ENCODE measurements at places on chromosomes 2 and 18. TPM values are rescaled to one million over a fixed set of nuclear protein-coding genes. Genes with fewer than 3 reads are reported as not detected.

GRCh38 chr2:192471982-192472381 is 277.2 kb upstream of the TMEFF2 start:
- H3K27ac ChIP-seq, result no peak overlapping the region
- no peaks in the 10 kb centered on the region for H3K27me3 ChIP-seq
- DNase-seq, result no peak
- no peak overlapping the region for H3K4me3 ChIP-seq

GRCh38 chr2:148218326-148219075 is 197.6 kb downstream of the MBD5 start:
- peaks cover 8% of the 10 kb centered on the region for H3K4me1 ChIP-seq
- H3K27ac ChIP-seq, result no peak overlapping the region
- H3K27me3 ChIP-seq, result no peaks in the 10 kb centered on the region
- H3K4me3 ChIP-seq, result no peak overlapping the region
- H3K36me3 ChIP-seq, result no peaks in the 10 kb centered on the region
- no peak for DNase-seq

- H3K27me3 ChIP-seq, result peaks cover 3% of the 10 kb centered on the region
- H3K4me1 ChIP-seq, result no peaks in the 10 kb centered on the region
- H3K27ac ChIP-seq, result no peak overlapping the region
- H3K36me3 ChIP-seq, result no peaks in the 10 kb centered on the region
- no peak for DNase-seq
Observed at GRCh38 chr2:113406114-113406513, 31.4 kb upstream of the ZNG1B start.

DNA sequence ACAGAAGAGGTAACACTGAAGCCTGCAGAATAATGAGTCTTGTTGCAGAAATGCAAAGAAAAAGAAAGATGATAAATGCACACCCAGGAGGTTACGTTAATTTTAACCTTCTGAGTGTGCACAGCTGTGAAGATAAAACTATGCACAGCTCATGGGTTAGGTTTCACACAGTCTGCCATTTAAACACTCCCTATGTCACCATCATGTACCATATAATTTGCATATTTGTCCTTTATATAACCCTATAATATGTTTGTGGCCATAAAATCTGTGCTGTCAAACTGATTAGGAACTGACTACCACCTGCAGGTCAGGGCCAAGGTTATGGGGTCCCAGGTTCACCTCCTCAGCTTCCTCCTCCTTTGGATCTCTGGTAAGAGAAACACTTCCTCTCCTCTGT is 205.5 kb downstream of the RPIA start:
- no peaks in the 10 kb centered on the region for H3K36me3 ChIP-seq
- no peak overlapping the region for H3K4me3 ChIP-seq
- H3K27me3 ChIP-seq, result no peaks in the 10 kb centered on the region
- DNase-seq, result no peak
- no peaks in the 10 kb centered on the region for H3K4me1 ChIP-seq
- no peak overlapping the region for H3K27ac ChIP-seq

GRCh38 chr18:61609131-61609530 is 275.9 kb downstream of the CDH20 start:
- H3K27ac ChIP-seq, result no peak overlapping the region
- peaks cover 9% of the 10 kb centered on the region for H3K4me1 ChIP-seq
- no peaks in the 10 kb centered on the region for H3K36me3 ChIP-seq
- H3K4me3 ChIP-seq, result no peak overlapping the region
- no peak for DNase-seq

DNA sequence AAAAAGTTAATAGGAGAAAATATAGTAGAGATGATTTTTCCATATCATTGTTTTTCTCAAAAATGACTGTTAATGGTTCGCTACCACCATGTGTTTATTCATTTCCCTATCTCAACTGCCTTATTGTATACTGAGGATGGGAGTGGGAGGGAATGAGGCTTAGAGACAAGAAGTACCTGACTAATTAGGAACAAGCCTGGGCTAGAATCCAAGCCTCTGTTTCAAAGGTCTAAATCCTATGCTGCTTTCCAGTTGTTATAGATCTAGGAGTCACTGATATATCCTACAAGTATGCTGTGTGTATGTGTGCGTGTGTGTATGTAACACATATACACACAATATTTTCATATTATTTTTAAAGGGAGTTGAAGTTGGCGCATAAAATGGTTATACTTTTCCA is 465.9 kb downstream of the EPHA4 start:
- no peak overlapping the region for H3K4me3 ChIP-seq
- H3K4me1 ChIP-seq, result no peaks in the 10 kb centered on the region
- no peaks in the 10 kb centered on the region for H3K27me3 ChIP-seq

DNA sequence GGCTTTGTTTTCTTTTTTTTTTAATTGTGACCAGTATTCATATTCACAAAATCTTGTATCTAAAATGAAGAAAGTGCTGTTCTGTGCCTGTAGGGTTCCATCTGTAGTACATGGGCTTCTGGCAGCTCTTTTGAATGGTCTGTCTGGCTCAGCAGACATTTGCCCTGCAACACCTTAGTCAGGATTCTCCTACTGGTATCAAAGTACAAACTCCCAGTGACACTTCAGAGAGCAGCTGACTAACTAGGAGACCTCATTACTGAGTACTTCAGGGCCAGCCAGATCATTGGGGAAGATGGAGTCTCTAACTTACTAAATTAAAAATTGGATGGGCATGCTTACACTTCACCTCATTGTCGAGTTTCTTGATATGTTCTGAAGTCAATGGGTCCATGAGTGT is 39.7 kb downstream of the GRHL1 start:
- no peaks in the 10 kb centered on the region for H3K4me1 ChIP-seq
- DNase-seq, result no peak
- no peaks in the 10 kb centered on the region for H3K27me3 ChIP-seq
- H3K27ac ChIP-seq, result no peak overlapping the region
- no peak overlapping the region for H3K4me3 ChIP-seq
- H3K36me3 ChIP-seq, result no peaks in the 10 kb centered on the region

GRCh38 chr2:61632276-61633169 is 94.4 kb upstream of the XPO1 start:
- no peaks in the 10 kb centered on the region for H3K27me3 ChIP-seq
- H3K27ac ChIP-seq, result no peak overlapping the region
- no peak for DNase-seq
- H3K4me1 ChIP-seq, result no peaks in the 10 kb centered on the region

Gene ZSWIM2
- total RNA-seq, result not detected

Gene EPAS1
- total RNA-seq, result 59.9 TPM

Gene ACOXL
- not detected for total RNA-seq

Gene SLC39A6
- total RNA-seq, result 32.1 TPM
